ENCODE measurements at places on chromosomes 1 and 21.

GRCh38 chr1:180926164-180926981, 13.7 kb downstream of the KIAA1614 start:
- DNase-seq, result peak; percentile 94

- DNase-seq, result peak; percentile 38
Measured at GRCh38 chr1:29901624-29902325, 665.5 kb downstream of the PTPRU start.

GRCh38 chr1:88647749-88648415, 36.2 kb upstream of the PKN2 start:
- DNase-seq, result no peak

DNA sequence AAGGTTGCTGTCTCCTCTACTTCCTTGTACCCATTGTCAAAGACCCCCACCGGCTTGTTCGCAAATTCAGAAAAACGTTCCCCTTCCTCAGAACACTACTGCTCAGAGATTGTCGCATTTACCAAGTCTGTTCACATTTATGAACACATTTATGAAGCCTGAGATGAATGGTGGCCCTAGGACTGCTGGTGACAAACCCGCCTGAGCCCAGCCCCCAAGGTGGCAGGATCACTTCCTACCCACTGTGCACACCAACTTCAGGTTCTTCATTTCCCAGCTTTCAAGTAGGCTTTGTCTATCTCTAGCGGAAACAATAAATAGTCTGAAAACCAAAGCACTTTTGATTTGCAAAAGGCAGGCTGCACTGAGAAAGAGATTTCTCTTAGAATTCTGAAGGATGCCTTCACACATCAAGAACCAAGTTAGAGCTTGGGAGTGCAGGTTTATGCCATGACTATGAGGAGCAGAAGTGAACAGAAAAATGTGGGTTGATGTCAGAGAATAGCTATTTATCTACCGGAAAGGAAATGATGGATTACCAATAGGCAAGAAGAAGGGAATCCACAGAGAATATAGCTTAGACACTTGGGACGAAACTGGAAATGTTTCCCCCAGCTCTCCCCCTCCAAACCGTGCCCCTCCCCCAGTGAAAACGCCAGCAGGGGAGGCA, 200.5 kb downstream of the TOMM20 start:
- DNase-seq, result no peak

GRCh38 chr1:21325731-21326387, 35.6 kb upstream of the ECE1 start:
- DNase-seq, result no peak

DNA sequence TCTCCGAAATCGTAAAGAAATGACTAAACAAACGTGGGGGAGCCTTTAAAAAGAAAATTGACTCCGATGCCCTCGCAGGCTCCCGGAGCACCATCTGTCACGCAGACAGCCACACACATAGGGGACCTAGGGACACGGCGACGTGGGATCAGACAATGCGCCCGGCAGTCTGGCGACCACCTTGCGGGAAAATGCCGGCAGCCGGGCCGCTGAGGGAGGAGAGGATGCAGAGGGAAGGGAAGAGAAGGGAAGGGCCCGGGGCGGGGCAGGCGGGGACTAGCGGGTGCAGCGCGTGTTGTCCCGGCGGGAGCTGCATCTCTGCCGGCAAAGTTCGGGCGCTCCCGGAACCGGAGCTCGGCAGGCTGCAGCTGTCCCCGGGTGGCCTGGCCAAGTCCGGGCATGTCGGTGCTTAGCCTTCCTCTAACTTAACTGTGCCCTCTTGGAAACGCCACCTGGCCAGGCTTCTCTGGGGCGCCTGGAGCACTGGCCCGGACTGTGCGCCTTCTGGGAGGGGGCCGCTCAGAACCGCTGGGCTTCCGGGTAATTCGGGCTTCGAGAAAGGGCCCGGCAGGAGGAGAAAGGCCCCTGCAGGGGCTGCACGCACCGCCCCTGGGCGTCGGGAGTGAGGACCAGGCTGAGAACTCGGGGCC, 1.8 kb downstream of the NHLH2 start:
- DNase-seq, result peak; percentile 32

Data from femur (tissue), 1 donor.